ENCODE measurements at places on chromosomes 1 and 21.

DNA sequence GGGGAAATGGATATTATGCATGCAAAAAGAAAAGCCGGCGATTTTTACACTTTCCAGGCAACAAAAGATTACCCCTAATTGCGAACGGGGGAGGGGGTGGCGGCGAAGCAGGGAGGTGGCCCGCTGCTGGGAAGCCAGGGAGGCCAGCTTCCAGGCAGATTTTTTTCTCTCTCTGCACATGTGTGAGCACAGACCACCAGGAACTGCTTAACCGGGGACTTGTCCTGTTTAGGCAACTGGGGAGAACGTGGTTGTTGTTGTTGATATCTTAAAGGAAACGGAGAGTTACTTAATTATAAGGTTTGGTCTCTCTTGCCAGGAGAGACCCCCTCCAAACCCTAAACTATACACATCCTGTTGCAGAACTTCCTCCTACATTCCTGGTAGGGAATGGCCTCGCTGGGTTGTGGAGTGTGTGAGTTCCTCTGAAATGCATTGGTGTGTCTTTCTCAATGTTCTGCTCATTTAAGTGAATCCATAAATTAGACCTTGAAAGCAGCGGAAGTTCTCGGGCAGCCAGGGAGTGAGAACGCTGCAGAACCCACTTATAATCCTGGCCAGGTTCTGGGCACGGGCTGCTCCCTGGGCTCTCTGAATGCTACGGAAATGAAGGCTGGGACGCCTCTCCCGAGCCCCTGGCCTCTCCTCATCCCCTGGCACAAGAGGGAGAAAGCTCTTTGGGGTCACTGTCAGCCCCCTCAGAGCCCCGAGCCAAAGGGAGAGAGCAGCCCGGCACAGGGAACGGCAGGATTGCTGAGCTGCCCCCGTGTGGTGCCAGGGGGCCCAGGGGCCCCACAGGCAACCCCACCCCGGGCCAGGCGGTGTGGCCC lies 250.0 kb downstream of the FOXD2 start:
- no peak for DNase-seq

DNA sequence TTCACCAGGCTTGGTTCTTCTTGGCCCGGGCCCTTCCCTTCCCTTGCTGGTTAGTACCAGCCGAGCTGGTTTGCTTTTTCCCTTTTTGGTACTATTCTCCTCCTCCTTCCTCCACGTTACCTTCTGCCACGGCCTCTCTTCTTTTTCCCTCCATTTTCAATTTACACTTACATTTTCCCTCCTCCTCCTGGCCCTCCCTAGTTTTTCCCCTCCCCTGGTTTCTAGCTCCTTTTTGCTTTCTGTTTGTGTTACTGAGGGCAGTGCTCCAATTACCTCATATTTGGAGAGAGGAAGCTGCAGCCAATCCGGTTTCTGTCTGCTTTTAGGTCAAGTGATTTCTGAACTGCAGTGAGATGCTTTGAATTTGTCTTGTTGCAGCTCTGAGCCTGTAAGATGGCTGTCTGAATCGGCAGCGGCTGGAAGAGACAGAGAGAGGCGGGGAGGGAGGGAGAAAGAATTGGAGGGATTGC lies 63.7 kb downstream of the MACF1 start:
- DNase-seq: no peak

DNA sequence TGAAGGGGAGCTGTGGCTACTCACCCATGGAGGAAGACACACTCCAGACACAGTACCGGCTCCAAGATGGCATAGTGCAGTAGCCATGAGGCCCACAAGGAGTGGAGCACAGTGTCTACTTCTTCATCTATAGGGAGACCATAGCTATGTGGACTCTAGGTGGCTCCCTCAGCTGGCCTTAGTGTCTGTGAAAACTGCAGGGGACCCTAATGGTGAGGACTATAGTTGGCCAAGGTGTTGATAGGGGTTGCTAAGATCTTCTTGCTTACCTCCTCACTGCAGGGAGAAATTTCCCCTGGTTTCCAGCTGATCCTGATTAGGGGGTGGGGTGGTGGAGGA lies 58.9 kb downstream of the DIPK1A start:
- DNase-seq: no peak

- DNase-seq: no peak
These were observed 352.5 kb downstream of the ADGRL2 start for GRCh38 chr1:82153272-82153629.

DNA sequence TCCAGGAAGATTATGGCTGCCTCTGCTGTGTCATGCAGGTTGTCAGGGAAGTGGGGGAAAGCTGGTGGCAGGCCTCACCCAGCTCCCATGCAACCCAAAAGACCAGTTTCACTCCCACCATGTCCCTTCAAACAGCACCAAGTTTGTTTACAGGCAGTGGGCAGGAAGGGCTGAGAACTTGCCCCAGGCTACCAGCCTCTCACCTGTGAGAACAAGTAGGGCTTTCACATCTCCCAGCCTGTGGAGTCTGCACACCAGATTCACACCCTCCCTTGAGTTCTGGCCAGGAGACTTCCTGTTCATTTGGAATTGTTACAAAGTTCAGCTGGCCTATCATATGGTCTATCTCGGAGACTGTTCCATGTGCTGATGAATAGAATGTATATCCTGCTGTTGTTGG lies 27.8 kb downstream of the RPAP2 start:
- no peak for DNase-seq

DNA sequence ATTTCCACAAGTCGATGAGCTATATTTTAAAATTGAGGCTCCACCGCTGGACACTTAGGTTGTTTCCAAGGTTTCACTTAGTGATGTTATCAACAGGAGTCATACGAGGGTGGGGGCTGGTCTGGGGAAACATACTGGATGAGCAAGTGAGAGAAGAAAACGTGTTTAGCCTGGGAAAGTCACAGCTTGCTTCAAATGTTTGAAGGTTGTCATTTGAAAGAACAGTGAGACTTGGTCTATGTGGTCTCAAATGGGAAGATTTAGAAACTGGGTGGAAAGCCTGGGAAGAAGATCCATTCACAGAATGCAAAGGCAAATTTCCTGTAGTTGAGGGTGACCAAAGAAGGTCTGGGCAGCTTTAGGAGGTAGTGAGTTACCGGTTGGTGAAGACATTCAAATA lies 9.9 kb upstream of the DYRK1A start:
- DNase-seq: no peak

- DNase-seq: no peak
These were observed 49.6 kb downstream of the UBE2T start for GRCh38 chr1:202291961-202292712.

DNA sequence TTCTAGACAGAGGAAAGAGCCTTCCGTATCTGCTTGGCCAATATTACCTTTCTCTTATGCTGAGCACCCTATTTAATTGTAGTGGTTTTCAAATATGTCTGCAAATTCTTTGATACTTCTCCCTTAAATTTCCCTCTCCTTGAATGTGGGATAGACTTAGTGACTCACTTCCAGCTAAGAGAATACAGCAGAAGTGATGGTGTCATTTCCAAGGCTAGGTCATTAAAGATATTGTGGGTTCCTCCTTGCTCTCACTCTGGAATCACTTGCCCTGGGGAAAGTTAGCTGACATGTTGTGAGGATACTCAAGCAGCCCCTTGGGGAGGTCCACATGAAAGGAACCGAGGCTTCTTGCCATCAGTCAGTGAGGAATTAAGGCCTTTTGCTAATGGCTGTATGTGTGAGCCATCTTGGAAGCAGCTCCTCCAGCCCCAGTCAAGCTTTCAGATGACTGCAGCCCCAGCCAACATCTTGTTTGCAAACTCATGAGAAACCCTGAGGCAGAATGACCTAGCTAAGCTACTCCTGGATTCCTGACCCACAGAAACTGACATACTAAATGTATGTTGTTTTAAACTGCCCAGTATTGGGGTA lies 8.1 kb upstream of the CITED4 start:
- DNase-seq: no peak

- no peak for DNase-seq
These were observed 78.9 kb upstream of the JAK1 start for GRCh38 chr1:65045022-65045817.

All from activated T-helper 1 cell treated with anti-CD3 and anti-CD28 coated beads, Interleukin-2, amount 50 U/mL, for 16 hours (primary cell).